Activated naive CD4-positive, alpha-beta T cell treated with Interleukin-2 at 50 U/mL for 16 hours (primary cell): ENCODE measurements at places on chromosomes 16 and 17.

DNA sequence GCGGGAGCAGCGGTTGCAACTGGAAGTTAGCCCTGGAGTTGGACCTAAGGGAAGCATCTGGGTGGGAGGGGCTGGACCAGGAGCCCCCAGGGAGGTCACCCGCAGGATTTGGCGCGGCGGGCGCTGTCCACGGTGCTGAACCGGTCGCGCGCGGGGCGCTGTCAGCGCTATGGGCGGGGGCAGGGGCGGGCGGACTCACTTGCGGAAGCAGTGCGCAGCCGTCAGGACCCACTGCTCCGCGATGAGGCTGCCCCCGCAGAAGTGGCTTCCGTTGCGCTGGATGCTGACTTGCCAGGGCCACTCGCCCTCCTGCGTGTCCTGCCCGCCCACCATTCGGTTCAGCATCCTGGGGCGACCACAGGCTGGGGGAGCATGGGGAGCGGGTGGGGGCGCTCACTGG is 4.5 kb downstream of the PRSS27 start:
- DNase-seq: peak; percentile 83

GRCh38 chr16:12155235-12155634 is 178.7 kb downstream of the SNX29 start:
- DNase-seq: no peak

GRCh38 chr17:69357701-69358100 is 30.8 kb upstream of the ABCA5 start:
- no peak for DNase-seq

- no peak for DNase-seq
Measured at GRCh38 chr16:35414139-35414538, 1954.7 kb downstream of the TP53TG3F start.

- no peak for DNase-seq
Measured at GRCh38 chr17:6474906-6475305, 30.7 kb downstream of the PIMREG start.

- no peak for DNase-seq
Measured at GRCh38 chr17:51650772-51651171, 390.4 kb downstream of the UTP18 start.

- DNase-seq: no peak
Measured at GRCh38 chr17:73582359-73582758, 61.9 kb downstream of the SDK2 start.

GRCh38 chr17:39200070-39200879 is at the start of gene RPL19:
TSS of gene RPL19 (plus strand) at chr17:39200283. CDS start at chr17:39200345, 62 bp downstream.
- DNase-seq: peak; percentile 82

DNA sequence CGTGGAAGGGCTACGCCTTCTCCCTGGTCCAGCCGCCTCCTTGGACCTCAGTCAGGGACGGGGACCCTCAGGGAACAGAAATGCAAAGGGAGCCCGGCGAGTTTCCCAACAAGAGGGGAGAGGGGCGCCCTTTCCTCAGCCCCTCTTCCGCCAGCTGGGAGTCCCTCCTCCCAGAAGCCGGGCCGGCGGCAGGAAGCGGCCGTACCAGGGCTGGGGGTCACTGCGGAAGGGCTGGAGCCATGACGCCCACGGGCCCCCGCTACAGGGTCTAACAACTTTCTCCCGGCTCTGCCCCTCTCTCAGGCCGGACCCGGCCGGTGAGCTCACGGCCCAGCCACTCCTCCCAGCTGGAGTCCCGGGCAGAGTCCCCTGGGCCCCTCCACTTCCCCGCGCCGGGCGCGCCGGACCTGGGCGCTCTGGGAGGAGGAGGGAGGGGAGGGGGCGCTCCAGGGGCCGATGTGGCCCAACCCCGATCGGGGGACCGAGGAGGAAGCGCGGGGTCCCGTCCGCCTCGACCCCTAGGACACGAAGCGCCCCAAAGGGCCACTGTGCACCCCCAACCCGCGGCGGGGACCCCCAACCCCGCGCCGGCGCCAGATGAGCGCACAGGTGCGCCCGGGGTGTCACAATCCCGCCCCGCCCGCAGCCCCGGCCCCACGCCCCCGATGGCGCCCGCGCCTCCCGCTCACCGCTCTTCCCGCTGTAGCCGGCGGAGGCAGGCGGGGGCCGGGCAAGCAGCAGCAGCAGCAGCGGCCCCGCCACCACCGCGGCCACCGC is 578 bp downstream of the PGAP6 start:
- peak; percentile 35 for DNase-seq

GRCh38 chr17:77527836-77528505 is 387.2 kb downstream of the SEC14L1 start:
- no peak for DNase-seq

DNA sequence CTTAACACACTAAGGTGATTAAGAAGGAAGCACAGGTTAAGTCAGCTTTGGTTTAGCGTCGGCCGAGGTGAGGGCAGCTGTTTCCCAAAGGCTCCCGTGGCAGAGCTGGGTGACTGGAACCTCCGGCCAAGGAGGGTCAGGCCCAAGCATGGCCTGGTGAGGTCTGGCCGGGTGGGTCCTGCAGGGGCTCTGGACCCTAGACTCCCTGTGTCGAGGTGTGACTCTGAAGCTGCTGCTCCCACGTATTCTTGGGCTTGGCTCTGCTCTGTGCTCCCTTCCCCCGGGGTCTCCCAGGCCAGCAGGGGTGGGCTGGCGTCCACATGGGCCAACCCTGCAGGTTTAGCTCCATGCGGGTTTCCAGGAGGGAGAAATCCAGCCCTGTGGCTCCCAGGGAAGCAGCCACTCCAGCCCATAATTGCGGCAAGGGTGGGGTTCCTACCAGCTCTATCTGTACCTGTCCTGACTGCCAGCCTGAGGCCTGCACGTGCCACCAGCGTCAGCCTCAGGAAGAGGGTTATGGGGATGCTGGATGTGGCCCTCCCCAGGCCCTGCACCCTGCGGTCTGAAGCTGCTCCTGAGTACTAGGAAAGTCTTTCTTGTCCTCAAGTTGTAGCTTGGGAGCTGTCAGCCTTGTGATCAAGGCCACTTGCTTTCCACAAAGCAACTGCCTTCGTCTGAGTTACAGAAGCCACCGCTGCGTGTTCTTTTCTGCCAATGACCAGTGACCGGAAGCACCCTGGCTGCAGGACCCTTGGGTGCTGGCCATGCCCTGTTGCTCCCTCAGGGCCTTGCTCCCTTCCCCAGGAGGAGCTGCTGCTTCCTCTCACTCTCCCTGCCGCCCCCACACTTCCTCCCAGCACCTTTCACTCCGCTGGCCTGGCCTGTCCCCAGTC is 4.8 kb downstream of the CDK5R1 start:
- peak; percentile 36 for DNase-seq

GRCh38 chr16:8893426-8893825 is 11.3 kb downstream of the LITAFD start:
- no peak for DNase-seq

GRCh38 chr17:9241371-9241712 is 220.0 kb downstream of the NTN1 start:
- DNase-seq: no peak

DNA sequence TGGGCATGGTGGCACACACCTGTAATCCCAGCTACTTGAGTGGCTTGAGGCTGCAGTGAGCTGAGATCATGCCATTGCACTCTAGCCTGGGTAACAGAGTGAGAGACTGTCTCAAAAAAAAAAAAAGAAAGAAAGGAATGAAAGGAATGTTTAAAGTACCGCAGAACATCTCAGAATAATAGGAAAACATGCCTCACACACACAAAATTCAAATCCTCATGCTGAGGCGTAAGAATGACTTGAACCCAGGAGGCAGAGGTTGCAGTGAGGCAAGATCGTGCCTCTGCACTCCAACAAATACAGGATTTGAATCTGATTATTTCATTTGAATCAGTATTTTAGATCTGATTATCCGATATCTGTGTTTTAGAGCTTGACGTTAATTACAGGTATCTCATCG is 21.3 kb upstream of the GAA start:
- no peak for DNase-seq

DNA sequence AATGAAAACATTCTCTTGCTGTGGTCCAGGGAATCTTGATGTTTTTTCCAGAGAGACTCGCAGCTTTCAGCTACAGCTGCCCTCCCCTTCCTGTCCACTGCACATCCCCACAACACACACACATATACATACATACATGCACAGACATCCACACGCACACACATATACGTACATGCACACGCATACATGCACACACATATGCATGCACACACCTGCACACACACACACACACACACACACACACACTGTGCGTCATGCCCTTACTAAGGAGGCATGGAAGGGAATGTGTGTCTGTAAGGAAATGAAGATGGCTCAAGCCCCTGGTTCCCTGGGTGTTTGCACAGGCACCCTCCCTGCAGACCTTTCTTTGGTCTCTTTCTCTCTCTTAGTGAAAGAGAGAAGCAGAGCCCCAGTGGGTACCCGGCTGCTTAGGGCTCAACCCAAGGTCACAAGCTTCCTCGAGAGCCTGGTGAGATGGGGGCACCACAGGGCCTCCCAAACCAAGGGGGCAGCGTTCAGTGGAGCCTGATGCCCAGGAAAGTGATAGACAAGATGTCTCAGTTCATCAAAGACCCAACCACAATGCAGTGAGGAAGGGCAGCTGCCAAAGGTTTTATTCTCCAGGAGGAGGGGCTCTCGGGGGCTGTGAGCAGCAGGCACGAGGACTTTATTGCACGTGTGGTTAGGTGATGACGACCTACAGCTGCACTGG is 33.3 kb downstream of the TNFRSF13B start:
- DNase-seq: peak; percentile 0

GRCh38 chr16:56593573-56594291 is 4.4 kb downstream of the MT3 start:
- no peak for DNase-seq

GRCh38 chr17:51371732-51372151 is 111.4 kb downstream of the UTP18 start:
- peak; percentile 49 for DNase-seq

DNA sequence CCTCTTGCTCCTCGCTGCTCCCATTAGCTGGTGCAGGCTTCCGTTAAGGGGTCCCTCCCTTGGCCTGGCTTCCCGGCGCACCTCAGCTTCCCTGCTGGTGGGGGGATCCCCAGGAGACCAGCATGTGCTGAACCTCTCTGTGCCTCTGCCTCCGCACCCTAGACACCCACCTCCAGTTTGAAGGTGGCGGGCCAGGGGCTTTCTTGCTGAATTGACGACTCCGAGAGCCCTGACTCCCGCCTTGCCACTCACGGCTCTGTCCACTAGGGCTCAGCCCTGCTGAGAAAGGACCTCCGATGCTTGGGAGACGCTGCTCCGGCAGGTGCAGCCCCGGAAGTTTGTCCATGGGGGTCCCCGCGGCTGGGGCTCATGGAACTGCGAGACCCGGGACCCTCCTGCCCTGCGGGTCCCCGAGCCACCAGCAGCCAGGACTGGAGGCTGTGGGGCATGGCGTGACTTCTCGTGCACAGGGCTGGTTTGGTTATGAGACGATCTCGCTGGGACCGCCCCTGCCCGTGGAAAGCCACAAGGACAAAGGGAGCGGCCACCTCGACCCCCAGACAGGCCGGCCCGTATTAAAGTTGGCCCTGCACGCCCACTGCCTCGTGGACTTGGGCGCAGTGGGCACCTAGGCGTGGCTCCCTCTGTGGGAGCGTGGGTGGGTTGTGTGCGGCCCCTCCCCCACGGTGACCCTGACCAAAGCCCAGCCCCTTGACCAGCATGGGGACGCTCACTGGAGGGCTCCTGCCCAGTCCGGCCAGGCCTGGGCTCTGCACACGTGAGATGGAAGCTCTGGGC is 8.1 kb downstream of the CHMP6 start:
- no peak for DNase-seq

DNA sequence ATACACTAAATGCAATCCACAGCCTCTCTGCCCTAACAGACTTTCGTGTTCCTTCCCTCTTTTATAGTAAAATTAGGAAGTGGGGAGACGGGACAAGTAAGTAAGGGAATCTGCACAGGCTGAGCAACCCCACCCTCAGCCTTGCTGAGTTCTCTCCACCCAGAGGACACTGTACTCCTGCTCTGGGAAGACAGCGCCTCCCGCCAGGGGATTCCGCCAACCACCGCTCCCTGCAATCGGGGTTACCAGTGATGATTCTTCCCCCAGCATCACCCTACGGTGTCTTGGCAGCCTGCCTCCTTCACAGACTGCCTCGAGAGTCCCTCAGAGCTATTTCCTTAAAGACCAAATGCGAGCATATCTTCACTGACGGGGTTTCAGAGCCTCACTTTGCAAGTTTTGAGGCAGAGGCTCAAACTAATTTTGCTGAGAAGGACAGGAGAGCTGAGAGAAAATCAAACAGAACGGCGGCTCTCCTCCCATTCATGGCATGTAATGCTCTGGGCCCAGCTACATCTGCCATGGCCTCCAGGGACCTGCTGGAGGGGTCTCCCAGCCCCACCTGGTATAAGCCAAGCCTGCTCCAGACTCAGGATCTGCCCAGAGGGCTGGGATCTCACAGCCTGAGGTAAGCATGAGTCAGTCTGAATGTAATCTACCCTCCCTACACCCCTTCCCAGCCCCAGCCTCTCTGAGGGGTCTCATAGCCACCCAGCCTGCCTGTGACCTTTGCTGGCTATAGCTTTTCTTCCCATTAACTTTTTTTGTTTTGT is 22.7 kb upstream of the ASGR2 start:
- no peak for DNase-seq

DNA sequence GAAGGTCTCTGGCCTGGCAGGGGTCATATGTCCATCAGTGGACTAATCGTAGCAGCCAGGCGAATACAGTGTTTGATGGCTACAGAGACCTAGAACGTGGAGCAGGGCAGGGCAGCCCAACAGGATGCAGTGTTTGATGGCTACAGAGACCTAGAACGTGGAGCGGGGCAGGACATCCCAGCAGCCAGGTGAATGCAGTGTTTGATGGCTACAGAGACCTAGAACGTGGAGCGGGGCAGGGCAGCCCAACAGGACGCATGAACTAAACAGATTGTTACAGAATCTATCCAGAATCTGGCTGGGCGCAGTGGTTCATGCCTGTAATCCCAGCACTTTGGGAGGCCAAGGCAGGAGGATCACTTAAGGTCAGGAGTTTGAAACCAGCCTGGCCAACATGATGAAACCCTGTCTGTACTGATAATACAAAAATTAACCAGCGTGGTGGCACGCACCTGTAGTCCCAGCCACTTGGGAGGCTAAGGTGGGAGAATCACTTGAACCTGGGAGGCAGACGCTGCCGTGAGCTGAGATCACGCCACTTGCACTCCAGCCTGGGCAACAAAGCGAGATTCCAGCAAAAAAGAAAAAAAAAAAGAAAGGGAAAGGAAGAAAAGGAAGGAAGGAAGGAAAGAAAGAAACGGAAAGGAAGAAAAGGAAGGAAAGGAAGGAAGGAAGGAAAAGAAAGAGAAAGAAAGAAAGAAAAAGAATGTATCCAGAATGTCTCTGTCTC is 65.2 kb upstream of the RPH3AL start:
- no peak for DNase-seq
